Left kidney (tissue), 8 donors: ENCODE measurements at places on chromosomes 16 and 17.

- no peak for DNase-seq
Observed at GRCh38 chr17:34156741-34157589, 98.1 kb upstream of the CCL2 start.

- no peak for DNase-seq
Observed at GRCh38 chr16:63719926-63720325, 1401.9 kb downstream of the CDH11 start.

DNA sequence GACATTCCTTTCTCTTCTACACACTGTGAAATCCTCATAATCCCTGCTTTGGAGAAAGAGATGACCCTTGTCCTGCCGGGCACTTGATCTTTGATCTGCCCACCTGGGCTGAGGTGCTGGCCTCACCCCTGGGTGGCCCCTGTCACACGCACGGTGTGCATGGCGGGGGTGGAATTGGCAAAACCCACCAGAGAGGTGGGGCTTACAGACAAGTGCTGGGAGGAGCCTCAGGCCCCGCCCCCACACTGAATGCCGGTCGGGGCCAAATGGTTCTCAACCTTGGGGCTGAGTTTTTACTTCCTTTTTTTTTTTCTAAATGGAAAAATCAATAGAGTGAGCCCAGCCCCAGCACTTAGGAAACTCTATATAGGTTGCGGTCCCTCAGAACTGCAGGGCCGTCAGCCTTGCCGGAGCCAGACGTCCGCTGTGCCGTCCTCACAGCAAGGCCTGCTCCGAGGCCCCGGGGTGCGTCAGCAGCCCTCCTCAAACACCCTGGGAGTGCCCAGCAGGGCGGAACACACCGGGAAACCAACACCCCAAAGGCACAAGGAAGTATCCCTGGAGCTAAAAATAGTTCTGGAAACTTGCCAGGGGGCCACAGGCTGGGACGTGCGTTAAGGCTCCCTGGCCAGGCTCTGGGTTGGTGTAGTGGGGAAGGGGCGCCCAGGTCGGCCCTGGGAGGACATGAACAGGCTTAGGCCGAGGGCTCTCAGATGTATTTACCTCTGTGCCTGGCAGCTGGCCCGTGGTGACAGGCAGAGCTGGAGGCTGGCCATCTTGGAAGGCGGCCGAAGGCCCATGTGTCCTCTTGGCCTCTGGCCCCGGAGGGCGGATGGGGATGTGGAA is 11.0 kb downstream of the GPRC5C start:
- DNase-seq, result no peak

GRCh38 chr17:57926723-57927047 is 28.5 kb downstream of the CUEDC1 start:
- DNase-seq, result no peak

DNA sequence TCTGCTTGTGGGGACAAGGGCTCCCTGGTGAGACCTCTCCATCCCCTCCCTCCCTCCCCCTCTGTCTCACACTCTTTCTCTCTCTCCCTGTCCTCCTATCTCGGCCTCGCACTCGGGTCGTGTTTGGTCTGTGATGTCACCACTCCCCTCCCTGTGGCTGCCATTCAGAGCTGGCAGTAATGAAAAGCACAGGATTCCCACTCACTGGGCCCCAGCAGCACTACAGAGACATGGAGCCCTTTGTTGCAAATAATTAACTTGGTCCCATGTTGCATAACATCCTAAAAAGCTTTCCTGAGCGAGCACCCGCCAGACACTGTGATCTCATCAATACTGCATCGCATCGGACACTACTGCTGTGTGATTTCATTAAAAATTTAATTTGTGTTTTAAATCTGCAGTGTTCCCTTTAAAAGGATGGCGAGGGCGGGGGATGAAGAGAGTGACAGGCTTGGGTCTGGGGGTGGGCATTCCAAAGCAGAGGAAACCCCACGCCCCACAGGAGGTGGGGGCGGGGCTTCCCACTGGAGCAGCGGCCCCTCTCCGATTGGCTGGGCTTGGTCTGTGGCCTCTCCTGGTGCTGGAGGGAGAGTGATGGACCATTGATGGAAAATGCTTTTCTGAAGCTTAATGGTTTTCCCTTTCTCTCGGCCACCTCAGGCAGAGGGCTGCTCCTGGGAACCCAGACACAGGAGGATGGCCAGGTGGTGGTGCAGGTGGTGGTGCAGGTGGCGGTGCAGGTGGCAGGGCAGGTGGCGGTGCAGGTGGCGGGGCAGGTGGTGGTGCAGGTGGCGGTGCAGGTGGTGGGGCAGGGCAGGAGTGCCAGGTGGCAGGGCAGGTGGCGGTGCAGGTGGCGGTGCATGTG is 15.3 kb upstream of the NPTX1 start:
- DNase-seq, result no peak

DNA sequence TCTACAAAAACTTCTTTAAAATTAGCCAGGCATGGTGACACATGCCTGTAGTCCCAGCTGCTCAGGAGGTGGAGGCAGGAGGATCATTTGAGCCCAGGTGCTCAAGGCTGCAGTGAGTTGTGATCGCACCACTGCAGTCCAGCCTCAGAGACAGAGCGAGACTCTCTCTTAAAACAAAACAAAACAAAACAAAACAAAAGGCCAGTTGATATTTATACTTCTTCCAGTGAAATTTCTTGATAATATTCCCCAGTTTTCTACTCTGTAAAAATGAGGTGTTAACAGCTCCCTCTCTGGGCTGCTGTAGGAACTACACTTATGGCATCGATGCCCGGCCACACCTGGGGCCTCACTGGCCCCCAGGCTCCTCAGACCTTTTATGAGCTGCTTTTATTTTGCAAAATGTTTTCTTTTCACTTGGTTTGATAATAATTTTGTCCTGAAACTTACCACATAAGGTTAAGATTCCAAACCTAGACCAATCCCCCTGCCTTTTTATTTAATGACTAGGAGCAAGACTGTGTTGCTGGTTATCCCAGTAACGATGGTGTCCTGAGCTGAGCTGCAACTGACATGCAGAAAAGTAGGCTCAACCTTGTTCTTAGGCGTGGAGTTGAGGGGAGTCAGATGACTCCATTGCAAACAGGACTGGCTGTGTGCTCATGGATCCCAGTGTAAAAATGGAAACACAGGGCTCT is 17.6 kb downstream of the MAPK8IP3 start:
- DNase-seq, result peak; percentile 7

DNA sequence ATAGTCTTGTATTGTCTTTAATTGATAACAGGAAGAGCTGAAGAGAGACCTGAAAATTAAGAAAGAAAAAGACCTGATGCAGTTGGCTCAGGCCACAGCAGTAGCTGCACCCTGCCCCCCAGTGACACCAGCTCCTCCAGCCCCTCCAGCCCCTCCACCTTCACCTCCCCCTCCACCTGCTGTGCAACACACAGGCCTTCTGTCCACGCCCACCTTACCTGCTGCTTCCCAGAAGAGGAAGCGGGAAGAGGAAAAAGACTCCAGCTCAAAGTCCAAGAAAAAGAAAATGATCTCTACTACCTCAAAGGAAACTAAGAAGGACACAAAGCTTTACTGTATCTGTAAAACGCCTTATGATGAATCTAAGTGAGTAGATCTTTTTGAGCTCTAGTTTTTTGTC is 36.8 kb downstream of the C17orf58 start:
- no peak for DNase-seq

DNA sequence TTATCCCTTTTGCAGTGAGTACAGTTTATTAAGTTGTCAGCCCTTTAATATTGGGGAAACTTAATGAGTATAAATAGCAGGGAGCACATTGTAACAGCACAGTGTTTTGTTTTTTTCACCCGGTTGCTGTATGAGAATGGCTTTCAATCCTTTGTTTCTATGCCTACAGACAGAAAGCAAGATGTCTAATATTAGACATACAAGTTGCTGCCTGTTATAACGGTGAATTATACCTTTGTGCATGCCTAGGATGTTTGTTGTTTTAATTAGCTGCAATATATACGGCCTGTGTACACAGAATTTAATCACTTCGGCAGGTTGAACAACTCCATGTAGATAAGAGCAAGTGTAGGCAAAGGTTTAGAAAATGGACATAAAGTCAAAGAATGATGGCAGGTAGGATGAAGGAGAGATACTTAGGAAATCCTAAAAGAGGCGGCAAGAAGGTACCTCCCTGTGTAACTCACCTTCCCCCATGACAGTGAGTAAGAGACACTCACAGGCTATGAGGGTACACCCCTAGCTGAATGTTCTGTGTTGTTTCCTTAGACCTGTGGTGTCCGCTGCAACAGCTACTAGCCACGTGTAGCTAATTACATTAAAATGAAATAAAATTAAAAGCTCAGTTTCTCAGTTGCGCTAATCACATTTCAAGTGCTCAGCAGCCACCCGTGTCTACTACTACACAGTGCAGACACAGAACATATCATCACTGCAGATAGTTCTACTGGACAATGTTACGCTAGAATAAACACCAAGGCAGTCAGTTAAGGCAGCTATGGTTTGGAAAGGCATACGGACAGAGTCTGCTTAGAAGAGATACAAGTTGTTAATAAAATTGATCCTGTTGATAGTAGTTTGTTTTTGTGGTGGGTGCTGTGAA is 10.9 kb downstream of the SLC7A6OS start:
- DNase-seq, result no peak

- no peak for DNase-seq
Observed at GRCh38 chr16:79283578-79283977, 317.0 kb downstream of the MAF start.

GRCh38 chr16:89831810-89832328 is 3.6 kb downstream of the SPIRE2 start:
- no peak for DNase-seq

DNA sequence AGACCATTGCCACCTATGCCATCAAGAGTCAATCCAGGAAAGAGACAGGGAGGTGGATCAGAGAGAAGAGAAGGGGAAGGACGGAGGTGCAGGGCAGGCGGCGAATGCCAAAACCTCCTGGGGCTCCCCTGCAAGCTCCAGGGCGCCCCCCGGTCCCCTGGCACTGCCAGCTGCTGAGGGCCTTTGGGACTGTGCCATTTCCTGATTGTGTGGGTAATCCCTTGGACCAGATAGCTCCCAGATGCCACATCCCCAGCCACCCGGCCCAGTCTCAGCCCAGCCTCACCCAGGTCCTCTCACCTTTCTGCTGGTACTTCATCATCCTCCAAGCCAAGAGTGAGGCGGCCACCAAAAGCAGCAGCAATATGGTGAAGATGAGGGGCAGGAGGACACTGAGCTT is 14.7 kb downstream of the CD300LF start:
- no peak for DNase-seq

- DNase-seq, result no peak
Observed at GRCh38 chr17:31225831-31226230, 71.2 kb downstream of the OMG start.
